ENCODE measurements at places on chromosomes 5 and 9. TPM values are rescaled to one million over a fixed set of nuclear protein-coding genes. Genes with fewer than 3 reads are reported as not detected.

GRCh38 chr9:111527347-111527746, 2.4 kb downstream of the ZNF483 start:
- no peak for DNase-seq

Gene CCDC192
- not detected for total RNA-seq

- peak; percentile 33 for DNase-seq
These were observed 14.3 kb upstream of the NR4A3 start for GRCh38 chr9:99807276-99807852.

DNA sequence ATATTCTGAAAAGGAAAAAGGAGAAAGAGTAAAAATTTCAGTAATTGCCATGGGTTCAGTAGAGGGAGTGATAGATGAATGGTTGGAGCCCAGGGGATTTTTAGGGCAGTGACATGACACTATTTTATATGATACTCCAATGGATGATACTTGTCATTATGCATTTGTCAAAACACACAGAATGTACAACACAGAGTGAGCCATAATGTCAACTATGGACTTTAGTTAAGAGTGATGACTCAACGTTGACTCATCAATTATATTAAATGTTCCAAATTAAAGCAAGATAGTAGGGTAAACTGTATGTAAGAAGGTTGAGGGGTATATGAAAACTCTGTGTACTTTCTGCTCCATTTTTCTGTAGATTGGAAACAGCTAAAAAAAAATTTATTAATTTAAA, 586.4 kb downstream of the TAF11L14 start:
- no peak for DNase-seq

DNA sequence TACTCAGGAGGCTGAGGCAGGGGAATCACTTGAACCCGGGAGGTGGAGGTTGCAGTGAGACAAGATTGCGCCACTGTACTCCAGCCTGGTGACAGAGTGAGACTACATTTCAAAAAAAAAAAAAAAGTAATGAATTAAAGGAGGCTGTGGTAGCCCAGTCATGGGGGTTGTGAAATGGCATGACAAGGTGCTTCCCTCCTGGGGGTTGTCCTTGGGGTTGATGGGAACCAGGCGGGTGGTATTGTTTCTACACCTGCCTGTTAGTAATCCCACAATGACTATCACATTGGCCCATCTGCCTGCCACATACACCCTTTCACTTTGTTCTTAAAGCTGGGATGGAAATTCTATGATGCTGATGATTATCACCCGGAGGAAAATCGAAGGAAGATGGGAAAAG, 5.6 kb downstream of the IDNK start:
- DNase-seq: no peak

DNA sequence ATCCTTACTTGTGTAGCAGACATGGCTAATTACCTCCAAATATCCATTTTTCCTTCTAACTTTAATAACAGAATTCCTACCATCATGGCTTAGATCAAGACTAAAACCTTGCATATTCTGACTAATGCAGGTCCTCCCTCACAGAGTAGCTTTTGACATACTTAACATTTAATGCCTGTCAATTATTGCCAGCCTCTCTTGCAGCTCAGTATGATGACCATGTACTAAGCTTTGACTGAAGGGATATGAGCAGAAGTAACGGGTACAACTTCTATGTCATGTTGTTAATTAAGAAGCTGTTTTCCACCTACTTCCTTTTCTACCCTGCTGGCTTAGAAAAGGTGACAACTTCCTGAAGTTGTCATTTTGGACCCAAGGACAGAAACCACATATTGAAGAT, 533.4 kb downstream of the PSAT1 start:
- DNase-seq: no peak

DNA sequence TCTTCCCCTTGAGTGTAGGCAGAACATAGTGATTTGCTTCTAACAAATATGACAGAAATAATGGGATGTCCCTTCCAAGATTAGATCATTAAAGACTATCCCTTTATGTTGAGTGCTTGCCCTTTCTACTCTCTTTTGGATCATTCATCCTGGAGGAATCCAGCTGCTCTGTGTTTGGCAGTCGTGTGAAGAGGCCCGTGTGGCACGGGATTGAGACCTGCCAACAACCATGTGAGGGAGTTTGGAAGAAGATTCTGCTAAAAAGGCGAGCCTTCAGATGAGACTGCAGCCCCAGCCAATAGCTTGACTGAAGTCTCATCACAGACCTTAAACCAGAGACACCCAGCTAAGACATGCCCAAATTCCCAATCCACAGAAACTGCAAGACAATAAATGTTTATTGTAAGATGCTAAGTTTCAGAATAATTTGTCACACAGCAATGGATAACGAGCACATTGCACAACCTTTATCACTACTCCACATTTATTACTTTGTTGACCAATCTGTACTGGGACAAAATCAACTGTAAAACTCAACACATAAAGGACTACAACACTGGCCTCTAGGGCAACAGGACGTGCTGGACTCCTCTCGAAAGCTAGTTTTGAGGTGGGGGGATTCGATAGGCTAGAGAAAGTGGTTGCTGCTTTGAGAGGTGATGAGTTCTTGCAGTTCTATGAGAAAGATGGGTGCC, 42.8 kb downstream of the ANGPTL2 start:
- DNase-seq: no peak

- DNase-seq: no peak
These were observed 23.2 kb downstream of the FBXW5 start for GRCh38 chr9:136921307-136921706.

DNA sequence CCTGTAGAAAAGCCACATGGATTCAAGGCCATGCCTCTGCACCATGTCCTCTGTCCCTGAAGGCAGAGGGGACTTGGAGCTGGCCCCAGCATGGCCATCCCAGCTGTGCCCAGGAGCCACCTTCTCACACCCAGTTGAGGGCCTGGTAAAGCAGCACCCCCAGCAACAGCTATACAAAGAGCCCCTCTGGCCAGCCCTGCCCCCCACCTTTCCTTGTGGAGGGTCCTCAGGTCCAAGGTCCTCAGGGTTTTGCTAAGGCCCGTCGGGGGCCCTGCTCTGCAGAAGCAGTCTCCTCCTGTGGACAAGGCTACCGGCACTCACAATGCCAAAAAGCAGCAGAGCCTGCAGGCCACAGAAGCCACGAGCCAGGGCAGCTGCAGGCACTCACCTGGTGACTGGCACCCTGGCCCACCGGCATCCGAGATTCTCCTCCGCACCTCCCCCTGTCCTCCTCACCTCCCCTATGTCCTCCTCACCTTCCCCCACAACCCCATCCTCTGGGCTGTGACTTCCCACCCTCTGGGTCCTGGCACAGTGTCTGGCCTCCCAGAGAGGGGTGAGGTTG, 39.9 kb upstream of the LPCAT1 start:
- no peak for DNase-seq

DNA sequence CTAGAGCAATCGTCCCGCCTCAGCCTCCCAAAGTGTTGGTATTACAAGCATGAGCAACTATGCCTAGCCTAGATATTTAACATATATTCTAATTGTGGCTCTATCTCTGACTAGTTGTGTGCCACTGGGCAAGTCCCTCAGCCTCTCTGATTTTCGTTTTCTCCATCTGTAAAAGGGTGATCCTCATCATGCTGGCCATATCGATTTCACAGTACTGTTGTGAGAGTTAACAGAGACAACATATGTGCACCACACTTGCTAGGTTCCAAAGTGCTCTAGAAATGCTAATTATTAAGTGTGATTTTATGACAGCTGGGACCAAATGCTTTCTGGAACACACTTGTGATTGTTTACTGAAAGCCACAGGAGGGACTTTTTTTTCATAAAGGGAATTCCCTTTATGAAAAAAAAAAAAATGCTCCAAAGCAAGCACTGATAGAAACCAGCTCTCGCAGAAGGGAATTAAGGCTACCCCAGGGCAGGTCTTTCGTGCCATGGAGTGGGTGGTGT, 78.5 kb upstream of the EPB41L4B start:
- no peak for DNase-seq

DNA sequence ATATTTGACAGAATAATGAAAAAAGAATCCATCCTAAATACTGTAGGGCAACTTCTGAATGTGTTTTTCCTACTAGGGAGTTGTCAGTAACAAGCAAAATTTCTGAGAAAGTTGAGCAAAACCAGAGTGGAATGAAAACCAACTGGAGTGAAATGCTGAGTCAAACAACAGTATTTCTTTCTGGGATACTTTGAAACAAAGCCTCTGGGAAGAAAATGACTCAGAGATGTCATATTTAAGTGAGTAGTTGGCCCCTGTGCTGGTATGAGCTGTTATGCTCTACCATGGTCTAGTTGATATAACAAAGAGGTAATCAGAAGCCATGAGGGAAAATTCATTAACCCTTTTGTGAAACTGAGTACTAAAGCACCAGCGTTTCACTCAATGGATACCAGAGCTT, 372.1 kb upstream of the C9orf72 start:
- DNase-seq: no peak

DNA sequence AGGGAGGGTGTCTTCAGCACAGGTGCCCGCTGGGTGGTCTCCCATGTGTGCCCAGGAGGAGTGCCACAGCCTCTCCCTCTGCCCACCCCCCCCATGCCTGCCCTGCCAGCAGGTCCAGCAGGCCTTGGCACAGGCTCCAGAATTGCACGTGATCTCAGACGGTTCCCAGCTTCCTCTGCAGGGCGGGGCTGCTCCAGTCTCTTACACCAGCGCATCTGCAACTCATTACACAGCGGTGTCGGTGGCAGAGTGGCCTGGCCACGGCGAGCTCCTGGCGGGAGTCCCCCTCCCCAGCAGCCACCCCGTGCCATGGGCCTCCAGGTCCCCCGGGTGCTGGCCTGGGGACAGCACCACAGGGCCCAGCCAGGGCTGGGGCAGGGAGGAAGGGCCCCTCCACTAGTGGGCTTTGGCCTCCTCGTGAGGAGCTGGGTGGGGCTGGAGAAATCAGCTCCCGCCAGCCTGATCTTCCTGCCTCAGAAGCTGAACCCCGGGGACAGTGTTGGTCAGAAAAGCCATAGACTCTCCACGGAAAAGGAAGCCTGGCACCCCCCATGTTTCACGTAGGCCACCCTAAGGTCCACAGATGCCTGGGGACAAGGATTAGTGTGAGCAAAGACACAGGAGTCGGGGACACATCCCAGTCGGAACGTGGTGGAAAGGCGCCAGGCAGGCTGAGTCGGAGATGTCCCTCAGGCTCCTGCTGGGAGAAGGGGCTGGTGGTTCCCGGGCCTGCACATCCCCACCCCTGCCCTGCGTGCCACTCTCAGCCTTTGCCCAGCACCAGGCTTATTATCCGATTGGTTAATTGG, 40.2 kb downstream of the RXRA start:
- peak; percentile 85 for DNase-seq

DNA sequence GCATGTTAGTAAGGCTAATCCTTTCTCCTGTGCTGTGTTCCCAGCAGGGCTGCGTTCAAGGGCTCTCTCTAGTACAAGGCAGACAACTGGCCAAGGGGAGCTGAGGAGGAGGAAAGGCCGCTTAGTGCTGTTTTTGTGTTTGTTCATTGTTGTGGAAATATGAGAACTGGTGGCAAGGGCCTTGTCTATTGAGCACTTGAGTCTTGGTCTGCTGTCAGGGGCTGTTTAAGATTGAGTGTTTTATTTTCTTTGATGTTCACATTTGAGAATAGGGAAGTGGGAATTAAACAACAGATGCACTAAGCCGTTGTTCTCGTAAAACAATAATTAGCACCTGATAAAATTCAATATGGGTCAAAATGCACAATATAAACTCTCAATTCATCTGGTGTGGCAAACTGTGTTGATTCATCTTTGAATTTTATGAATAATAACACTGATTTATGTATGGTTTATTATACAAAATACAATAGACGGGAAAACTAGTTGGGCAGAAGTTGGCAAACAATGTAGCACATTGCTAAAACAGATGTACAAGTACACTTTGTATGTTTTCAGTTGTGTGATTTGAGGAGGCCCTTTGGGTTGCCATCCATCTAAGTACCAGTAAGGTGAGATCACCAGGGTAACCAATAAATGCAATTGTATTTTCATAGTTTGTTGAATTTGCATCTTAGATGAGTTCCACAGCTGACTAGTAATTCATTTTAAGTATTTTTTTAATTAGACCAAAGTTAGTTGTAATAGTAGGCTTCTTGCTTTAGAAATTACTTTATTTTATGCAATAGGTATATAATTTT, 97.6 kb upstream of the GRHPR start:
- DNase-seq: no peak

DNA sequence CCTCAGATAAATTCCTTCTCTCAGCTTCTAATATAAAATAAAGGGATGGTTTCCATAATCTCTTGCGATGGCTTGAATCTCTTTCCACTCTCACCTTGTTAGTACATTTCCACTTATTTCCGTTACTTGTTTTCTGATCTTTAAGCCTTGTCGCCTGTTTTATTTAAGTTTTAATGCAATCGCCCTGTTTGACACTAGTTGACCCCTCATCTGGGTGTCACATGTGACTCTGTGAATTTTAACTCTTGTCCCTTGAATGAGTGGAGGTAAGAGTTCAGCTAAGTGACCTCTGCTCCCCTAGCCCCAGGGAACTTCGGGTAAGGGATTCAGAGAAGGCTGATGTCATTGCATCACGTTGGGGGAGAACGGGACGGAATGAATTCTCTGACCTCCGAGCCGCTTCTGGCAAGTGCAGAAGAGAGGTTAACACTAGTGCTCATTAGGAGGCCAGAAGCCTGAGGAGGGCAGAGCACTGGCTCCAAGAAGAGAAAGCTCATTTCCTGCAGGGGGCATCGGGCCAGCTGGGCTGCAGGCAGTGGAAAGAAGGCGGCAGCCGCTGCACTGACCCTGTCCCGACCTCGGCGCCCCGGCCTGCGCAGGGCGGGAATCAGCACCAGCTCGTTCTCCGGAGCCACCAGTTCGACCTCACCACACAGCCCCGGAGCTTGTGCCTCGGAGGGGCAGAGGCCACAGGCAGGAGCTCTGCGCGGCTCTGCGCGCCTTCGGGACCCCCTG, 569 bp downstream of the HINT2 start:
- peak; percentile 58 for DNase-seq

Gene ENG
- 261 TPM for total RNA-seq

GRCh38 chr9:16062542-16063240, 509.8 kb downstream of the CCDC171 start:
- peak; percentile 80 for DNase-seq

- DNase-seq: no peak
These were observed 226.5 kb downstream of the GLIS3 start for GRCh38 chr9:4073371-4073770.

GRCh38 chr5:96113170-96113939, 151.7 kb upstream of the ELL2 start:
- peak; percentile 11 for DNase-seq

Gene SLCO6A1
- total RNA-seq: not detected

DNA sequence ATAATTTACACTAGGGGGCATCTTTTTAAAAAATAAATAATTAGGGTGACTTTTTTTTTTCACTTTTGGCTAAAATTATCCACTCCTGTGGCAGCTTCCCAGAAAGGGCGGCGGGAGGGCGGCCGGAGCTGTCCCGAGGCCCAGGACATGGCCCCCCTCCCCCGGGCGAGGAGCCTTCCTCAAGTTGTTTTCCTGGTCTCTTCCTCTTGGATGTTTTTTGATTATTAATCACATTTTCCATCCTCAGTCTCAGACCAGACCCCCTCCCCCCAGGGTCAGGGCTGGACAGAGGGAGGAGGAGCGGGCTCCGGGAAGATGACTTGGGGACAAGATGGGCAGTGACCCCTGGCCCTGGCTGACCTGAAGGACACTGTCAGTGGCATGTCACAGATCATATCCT, 4.7 kb upstream of the CNTFR start:
- no peak for DNase-seq

Gene IL13
- not detected for total RNA-seq

GRCh38 chr9:136448655-136449054, 9.0 kb upstream of the INPP5E start:
- DNase-seq: no peak

Measured in HFFc6 (cell line).